Activated effector memory CD4-positive, alpha-beta T cell treated with anti-CD3 and anti-CD28 coated beads, Interleukin-2, amount 50 U/mL, for 16 hours (primary cell): ENCODE measurements at places on chromosomes 13 and 19.

DNA sequence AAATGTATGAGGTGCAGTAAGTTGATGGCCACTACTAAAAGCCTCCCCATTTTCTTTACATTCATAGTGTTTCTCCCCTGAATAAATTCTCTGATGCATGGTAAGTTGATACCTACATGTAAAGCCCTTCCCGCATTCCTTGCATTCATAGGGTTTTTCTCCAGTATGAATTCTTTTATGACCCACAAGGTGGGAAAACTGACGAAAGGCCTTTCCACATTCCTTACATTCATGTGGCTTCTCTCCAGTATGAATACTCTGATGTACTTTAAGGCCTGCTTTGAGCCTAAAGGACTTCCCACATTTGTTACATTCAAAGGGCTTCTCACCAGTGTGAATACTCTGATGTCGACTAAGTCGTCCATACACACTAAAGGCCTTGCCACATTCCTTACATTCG, 20.5 kb downstream of the ZNF607 start:
- no peak for DNase-seq

- DNase-seq = no peak
These were observed 125.3 kb downstream of the KATNAL1 start for GRCh38 chr13:30181888-30182651.

GRCh38 chr13:96229356-96229755, 139.4 kb downstream of the HS6ST3 start:
- no peak for DNase-seq

GRCh38 chr19:11798391-11799330, at the start of gene ZNF491:
ZNF491 (plus strand) TSS chr19:11798523; CDS start chr19:11805954, 7,431 bp downstream.
- peak; percentile 94 for DNase-seq

DNA sequence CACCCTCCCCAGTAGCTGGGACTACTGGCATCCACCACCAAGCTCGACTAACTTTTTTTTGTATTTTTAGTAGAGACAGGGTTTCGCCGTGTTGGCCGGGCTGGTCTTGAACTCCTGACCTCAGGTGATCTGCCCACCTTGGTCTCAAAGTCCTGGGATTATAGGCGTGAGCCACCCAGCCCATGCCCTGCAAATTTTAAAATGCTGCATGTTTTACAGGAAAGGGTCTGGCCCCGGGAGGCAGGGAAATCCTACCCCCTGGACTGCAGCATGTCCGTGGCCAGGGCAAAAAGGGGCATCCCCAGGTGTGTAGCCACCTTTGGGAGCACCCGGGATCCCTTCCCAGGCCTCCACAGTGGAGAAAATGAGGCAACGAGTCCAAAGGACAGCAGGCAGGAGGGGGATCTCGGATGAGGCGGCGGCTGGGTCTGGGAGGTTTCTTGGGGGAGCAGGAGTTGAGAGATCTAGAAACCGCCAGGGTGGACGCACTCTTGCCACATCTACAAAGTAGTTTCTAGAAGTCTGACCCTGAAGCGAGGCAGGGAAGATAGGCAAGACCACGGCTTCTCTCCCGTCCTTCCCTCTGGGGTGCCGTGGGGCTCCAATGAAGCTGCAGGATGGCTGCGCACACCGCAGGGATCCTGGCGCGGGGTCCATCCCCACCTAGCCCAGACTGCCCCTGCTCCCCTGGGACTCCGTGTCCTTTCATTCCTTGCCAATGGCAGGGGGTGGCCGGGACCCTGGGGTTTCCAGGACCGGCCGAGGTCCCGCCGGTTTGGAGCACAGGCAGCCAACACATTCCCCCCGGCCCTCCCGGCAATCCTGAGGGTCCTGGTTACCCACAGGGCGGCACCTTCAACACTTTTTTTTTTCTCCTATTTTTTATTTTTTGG, 21.3 kb upstream of the ZBTB7A start:
- DNase-seq = no peak

GRCh38 chr19:29290853-29291252, 77.9 kb upstream of the UQCRFS1 start:
- DNase-seq = peak; percentile 30

- no peak for DNase-seq
These were observed 1635.4 kb upstream of the SLC10A2 start for GRCh38 chr13:104701591-104701990.

GRCh38 chr13:88246239-88246638, 575.1 kb downstream of the SLITRK5 start:
- DNase-seq = no peak

DNA sequence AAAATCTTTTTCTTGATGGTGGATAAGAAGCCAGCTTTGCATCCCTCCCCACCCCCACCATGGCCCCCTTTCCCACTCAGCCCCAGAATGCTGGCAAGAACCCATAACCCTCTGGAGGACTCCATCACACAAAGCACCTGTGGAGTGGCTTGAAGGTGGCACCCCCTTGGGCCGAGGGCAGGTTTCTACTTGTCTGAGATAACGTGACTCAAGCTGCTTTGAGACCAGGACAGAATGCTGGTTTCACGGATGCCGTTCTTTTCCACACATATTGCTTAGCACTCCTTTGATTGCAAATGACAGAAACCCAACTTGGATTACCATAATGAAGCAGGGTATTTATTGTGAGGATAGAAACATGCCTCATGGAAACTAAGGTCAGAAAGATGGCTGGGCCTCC, 82.2 kb downstream of the LACC1 start:
- DNase-seq = no peak

DNA sequence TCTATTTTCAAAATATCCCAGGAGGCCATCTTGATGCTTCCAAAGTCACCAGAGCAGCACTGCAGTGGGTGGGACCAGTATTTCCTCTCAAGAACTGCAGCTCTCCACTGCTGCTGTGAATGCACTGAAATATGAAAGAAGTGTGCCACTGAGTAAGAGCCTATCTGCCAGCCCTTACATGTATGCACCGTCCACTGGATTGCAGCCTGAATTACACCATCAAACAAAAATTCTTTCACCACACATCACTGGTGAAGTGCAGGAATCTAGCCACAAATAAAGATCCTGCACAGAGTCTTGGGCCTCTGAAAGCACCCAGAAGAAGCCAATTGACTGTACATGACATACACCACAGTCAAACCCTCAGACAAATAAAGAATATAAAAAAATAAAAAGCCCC, 249.0 kb downstream of the LHFPL6 start:
- DNase-seq = no peak

DNA sequence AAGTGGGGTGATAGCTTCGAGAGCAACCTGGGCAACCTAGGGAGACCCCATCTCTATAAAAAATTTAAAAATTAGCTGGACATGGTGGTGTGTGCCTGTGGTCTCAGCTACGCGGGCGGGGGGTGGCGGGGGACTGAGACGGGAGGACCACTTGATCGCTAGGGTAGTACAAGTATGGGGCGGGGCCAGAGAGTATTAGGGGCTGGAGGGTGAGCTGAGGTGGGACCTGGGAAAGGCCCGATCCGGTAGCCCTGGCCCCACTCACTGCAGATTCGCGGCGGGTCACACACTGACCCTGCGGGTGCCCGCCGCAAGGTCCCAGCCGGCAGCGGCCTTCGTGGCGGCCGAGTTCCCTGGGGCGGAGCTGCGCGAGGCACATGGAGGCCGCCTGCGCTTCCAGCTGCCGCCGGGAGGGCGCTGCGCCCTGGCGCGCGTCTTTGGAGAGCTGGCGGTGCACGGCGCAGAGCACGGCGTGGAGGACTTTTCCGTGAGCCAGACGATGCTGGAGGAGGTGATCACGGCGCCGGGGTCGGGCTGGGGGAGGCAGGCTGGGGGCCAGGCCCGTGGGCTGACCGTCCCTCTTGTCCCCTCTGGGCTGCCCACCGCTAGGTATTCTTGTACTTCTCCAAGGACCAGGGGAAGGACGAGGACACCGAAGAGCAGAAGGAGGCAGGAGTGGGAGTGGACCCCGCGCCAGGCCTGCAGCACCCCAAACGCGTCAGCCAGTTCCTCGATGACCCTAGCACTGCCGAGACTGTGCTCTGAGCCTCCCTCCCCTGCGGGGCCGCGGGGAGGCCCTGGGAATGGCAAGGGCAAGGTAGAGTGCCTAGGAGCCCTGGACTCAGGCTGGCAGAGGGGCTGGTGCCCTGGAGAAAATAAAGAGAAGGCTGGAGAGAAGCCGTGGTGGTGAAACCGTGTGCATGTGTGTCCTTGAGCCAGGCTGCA, 2.0 kb upstream of the ARHGAP45 start:
- peak; percentile 90 for DNase-seq

GRCh38 chr13:84405286-84405685, 523.0 kb upstream of the SLITRK1 start:
- no peak for DNase-seq

- no peak for DNase-seq
These were observed 454 bp downstream of the TIMM44 start for GRCh38 chr19:7942981-7943443.
